ENCODE measurements at places on chromosomes 5 and 9.
A peak's percentile ranks its signal among the peaks of the same experiment; 100 is the strongest.

DNA sequence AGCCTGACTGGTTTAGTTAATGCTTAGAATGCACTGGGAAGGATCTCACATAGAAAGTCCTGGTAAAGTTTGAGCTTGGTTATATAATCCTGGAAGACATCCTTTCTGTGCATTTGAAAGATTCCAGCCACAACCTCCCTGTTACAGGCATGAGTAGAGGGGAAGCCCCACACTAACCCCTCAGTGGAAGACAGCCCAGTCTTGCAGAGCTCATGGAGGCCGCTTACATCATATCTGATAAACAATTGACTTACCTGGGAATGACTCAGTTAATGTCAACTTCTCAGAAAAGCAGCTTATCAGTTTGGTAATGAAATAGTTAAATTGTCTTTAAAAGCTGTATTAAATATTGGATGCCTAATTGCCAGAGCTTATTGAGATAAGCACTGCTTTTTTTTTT is 28.1 kb upstream of the PDE8B start:
- no peak for DNase-seq

GRCh38 chr5:29811914-29812679 is 1381.4 kb upstream of the CDH6 start:
- no peak for DNase-seq

DNA sequence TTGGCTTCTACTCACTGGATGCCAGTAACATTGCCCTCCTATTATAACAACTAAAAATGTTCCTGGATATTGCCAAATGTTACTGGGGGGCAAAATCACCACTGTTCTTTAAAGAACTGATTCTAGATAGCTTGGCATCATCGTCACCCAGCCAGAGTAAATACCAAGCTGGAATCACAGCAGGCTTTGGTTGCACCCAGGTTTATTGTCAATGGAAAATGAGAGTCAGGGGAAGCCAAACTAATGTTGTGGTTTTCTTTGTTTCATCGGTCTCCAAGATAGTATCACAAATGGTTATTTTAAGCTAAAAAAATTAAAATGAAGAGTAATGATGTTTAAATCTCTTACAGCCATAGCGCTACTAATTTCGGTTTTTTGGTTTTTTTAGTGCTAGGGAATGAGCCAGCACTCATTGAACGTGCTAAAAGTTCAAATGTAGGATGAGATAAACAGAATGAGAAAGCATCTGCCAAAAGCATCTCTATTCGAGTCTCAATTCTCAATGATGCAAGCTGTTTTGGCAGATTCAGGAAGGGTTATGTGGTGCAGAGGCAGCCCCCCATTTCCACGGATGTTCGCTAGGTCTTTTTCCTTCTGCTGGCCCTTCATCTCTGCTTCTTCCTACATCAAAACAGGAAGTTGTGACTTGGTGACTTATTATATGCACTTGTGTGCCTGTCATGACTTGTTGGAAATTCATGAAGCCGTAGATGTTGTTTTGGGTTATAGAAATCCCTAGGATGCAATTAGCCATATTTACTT is 558.0 kb downstream of the EBF1 start:
- DNase-seq: no peak

- DNase-seq: no peak
Observed at GRCh38 chr5:81826128-81826527, 75.2 kb upstream of the SSBP2 start.

- no peak for DNase-seq
Observed at GRCh38 chr5:171852255-171852681, 66.7 kb downstream of the SMIM23 start.

DNA sequence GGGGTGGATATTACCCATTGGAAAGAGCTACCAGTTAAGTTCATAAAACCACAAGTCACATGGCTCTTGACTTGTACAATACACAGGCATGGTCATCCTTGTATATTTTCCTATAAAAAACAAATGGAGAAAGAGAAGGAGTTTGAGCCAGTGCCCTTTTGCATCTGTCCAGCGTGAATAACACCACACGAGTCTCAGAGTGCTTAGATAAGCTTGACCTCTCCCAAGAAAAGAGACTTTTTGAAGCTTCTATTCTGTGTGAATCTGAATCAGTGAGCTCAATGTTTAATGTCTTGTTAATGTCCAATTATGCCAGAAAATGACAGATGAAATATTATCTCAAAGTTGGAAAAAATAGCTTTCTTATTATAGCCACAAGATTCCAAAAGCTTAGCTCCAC is 30.9 kb upstream of the LPAR1 start:
- no peak for DNase-seq

DNA sequence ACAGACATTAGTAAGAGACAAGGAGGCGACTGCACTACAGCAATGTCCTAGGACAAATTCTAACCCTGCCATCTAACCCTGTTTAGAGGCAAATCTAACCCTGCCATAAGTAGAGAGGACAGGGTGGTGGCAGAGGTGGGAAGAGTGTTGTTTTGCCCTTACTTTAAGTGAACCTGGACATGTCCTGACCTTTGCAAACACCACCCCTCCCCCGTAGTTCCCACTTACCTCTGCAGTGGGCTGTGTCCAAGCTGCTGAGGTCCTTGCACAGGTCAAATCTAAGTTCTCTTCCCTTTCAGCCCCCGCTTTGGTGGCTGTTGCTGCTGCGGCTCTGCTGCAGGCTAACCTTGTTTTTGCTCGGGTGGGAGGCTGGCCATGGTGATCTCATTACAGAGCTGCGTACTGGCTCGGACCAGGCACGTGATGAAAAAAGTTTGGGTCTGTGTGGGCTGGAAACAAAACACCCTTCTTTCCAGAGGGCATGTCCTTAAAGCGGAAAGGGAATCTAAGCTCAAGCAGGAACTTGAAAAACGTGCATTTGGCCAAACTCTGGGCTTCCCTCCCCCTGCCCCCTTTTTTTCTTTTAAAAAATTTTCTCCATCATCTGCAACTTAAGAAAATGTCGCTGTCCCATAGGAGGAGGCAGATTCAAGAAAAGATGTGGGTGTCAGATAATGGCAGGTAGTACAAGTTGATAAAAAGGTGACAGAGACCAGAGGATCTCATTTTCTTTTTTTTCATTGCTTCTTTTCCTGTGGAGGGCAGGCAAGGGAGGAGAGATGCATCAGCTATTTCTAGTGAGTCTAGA is at the start of gene FAXDC2:
TSS of gene FAXDC2 (minus strand) at position 349 of the 808 bp plus-strand sequence. CDS start 12,425 bp downstream, outside the sequence.
- DNase-seq: no peak

DNA sequence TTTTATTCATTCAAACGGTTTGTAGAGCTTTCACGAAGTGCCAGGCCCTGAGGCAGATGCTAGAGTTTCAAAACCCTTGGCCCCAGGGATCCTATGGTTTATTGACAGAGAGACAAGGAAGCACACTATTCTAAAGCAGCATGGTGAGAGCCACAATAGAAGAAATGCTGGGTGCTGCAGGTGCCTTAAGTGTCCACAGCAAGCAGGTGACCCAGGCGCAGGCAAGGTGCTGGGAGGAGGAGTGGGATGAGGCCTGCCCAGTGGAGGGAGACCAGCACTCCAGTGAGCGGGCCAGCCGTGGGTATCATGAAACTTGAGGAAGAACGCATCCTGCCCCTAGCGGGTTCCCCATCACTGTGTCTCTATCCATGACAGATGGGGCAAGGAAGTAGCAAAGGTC is 71.0 kb downstream of the OSMR start:
- no peak for DNase-seq

DNA sequence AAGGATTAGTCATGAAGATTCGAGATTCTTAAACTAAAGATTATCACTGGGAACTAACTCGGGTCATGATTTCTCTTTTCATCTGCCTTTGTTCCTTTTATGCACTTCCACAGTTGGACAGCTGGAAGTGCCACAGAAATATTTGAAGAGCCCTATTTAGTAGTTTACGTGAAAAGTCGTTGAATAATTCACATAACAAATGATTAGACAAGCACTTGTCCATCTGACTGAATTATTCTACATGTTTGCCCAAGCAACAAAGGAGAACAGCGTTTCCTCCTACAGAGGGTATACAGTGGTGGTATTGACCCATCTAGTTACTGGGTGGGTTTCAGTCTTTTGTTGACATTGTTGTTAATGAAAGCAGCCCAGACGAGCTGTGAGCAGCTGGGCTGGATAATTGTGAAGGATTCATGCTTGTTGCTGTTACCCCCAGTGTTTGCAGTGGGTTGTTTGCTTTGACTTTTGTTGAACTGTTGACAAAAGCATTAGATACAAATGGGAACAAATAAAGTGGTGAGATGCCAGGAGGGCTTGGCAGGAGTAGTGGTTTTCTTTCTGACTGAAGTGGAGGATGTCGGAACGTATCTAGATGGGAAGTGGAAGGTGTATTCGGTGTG is 96.2 kb downstream of the TLE4 start:
- DNase-seq: no peak

- no peak for DNase-seq
Observed at GRCh38 chr5:180720486-180720885, 19.4 kb downstream of the OR2Y1 start.

DNA sequence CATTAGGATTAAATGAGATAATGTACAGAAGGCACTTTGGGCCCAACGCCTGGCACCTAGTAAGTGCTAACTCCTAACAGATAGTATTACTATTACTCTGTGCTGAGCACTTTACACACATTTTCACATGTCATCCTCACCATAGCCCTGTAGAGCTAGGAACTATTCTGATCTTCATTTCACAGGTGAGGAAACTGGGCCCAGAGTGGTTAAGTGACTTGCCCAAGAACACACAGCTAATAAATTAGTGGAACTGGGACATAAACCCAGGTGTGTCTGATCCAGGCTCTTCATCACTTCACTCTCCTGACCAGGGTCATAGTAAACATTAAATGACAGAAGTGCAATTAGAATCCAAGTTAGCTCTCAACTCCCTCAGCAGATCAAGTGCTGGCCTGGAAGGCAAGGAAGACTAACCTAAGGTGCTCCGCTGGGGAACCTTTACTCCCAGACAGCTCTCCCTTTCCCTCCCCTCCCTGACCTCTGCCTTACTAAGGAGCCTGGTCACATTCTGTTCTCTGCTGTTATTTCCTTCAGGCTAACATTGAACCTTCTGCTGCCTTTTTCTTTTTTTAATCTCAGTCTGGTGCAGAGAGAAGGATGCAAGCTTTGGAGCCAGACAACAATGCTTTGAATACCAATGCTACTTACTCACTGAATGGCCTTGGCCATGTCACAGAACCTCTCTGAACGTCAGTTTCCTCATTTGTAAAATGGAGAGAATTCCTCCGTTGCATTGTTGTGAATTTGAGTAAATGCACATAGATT is 4.1 kb upstream of the ADRA1B start:
- DNase-seq: no peak

DNA sequence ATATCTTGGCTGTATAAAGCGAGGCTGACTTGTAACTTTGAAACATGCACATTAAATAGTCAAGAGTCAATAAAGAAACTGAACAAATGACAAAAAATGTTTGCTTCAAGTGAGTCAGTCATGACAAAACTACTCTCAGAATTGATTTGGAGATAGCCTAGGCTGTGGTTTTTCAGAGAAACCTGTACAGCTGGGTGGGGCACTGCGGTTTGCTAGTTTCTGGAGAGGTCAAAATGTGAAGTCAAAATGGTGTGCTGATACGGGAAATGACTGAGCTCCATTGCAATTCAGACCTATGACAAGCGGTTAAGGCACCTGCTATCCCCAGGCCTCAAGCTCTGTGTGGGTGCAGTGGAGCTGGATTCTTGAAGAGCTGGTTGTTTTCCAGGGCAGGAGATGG is 10.3 kb upstream of the CD180 start:
- peak; percentile 46 for DNase-seq

GRCh38 chr9:1414711-1415131 is 364.6 kb downstream of the DMRT2 start:
- DNase-seq: no peak

- DNase-seq: no peak
Observed at GRCh38 chr5:23268136-23268535, 239.3 kb upstream of the PRDM9 start.

- DNase-seq: no peak
Observed at GRCh38 chr5:103561685-103562452, 720 bp downstream of the NUDT12 start.

DNA sequence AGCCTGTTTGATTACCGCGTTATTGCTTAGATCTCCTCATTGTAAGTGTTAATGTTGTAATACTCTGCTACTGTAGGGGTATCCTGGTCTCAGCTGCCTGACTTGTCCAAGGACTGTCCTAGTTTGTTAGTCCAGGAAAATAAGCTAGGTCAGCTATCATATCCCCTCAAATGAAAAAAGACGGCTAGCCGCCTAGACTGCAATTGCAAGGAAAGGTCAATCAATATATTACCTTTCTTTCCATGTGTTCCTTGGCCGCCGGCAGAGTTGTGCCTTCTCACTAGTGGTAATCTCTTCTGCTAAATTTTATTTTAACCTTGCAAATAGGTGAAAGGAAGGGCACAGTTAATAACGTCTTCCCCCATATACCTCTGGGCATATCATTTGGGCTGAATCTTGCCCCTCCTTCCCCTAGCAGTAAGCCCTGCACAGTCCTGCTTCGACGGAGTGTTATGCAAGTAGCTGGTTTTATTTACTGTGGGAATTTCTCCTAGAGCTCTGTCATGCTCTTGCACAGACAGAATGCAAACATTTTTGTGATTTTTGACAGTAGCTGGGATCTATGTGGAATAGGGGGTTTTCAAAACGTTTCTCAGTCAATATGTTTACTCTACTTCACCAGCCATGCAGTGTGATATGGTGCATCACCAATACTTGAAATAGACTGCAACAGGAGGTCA is 288.5 kb downstream of the MAST4 start:
- DNase-seq: no peak

DNA sequence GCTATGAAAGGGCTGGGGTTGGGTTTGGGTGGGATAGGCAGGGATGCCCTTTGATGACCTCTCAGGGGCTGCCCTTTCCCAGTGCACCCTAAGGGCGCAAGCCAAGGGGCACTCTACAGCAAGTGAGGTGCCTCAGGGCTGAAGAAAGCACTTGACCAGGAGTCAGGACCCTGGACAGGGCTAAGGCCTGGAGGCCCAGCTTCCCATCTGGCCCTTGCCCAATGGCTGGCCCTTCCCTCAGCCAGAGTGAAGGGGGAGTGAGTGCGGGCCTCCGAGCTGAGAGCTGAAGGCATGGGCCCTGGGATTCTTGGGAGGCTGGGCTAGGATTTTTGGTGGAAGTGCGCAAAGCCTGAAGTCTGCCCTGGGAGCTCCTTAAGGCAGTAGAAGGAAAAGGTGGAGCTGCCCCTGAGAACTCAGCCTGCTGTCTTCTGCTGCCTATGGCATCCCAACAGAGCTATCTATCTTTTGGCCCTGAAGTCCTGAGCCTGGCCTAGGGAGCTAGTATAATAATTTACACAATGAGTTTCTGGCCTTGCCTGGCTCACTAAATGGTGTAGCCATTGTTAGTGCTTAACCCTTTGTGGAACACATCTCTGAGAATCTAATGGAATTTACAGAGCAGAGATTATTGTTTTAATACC is 16.4 kb downstream of the JADE2 start:
- DNase-seq: no peak

Data from stimulated activated CD4-positive, alpha-beta T cell treated with anti-CD3 and anti-CD28 coated beads, Interleukin-1b, Interleukin-23, amount 100 ng/mL, for 1 hour (primary cell).